ENCODE measurements at places on chromosomes 6 and 20. TPM values are rescaled to one million over a fixed set of nuclear protein-coding genes. Genes with fewer than 3 reads are reported as not detected.

DNA sequence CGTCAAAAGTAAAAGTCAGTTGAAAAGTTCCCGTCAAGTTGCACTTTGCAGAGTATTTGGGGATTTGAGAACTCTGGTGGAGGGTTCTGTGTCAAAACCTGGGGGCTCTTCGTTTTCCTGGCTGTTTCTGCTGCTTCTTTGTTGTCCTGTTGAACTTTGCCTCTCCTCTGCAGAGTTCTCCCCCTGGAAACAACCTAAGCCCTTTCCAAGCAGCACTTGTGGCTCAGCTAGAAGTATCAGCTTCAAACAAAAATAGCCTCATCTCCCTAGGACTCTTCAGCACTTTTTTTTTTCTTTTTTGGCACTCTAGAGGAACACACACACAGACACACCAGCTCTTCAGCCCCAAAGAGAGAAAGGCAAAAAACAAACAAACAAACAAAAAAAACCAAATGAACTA is at the start of gene TRDN:
TRDN (minus strand) TSS at position 169 of the 400 bp plus-strand sequence. CDS start 175 bp downstream, outside the sequence.
- DNase-seq = no peak

DNA sequence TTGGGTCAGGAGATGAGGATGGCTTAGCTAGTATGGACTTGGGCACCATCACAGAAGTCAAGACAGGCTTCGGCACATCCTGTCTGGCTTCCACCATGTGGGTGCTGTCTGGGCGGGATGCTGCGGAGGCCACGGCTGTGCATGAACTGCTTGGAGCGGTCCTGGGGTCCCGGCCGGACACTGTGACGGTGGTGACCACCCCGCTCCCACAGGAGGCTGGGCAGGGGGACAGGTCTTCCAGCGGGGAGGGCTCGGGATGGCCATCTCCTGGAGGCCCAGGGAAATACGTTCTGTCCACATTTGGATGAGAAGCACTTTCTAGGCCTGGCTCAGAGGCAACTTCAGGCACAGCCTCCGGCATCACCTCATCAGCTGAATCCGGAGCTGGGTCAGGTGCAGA is 32.1 kb upstream of the TCFL5 start:
- no peak for DNase-seq

SRXN1 gene
- 14.0 TPM for polyA plus RNA-seq

MUCL3 gene
- polyA plus RNA-seq = 0.03 TPM

GRCh38 chr20:3250091-3250504 is 11.1 kb upstream of the SLC4A11 start:
- no peak for DNase-seq

DNA sequence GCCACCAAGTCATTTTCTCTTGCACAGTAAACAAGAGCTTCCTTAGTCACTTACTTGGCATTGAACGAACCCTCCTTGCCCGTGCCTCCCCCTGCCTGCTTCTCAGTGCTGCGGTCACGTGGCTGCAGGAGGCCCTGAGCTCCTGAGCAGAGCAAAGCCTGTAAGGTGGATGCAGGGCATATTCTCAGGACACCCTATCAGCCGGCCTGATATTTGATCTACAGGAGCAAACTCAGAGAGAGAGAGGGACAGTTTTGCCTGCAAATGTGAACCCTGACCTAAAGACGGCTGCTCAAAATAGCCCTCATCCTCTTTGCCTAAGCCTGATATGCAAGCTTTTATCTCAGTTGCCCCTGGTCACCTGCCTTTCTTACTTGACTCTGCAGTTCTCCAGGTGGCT is 93.0 kb upstream of the POPDC3 start:
- DNase-seq = no peak

DNA sequence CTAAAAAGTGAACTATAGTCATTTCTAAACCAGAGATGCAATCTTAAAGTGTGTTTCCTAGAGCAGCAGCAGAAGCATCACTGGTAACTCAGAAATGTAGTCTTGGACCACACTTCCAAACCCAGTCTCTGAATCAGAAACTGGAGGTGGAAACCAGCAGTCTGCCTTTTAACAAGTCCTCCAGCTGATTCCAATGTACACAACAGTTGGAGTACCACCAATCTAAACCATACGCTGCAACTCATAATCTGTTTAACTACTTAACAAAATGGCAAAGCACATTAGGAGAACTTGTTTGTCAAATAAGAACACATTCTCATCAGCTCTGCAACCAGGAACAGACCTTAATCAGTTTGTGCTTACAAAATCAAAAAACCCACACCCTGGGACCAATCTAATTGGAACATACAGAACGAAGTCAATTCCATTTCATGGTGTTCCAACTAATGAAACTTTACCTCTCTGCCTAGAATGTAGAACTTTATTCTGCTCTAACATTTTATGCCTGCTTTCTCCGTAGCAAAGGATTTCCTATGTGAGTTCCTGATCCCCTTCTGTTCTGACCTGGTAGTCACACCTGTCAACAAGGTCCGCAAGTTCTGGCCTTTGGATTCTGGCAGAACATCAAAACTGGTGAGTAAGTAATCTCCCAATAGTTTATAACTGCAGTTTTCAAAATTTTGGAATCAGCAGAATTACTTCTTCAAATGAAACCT is 390.4 kb downstream of the HTR1B start:
- no peak for DNase-seq

FABP7 gene
- 0.50 TPM for polyA plus RNA-seq

RFX6 gene
- not detected for polyA plus RNA-seq

TFAP2A gene
- 31.7 TPM for polyA plus RNA-seq

SLC17A4 gene
- 2.5 TPM for polyA plus RNA-seq

TCFL5 gene
- 15.6 TPM for polyA plus RNA-seq

GRCh38 chr6:153927867-153928266 is 111.2 kb upstream of the OPRM1 start:
- DNase-seq = no peak

DNA sequence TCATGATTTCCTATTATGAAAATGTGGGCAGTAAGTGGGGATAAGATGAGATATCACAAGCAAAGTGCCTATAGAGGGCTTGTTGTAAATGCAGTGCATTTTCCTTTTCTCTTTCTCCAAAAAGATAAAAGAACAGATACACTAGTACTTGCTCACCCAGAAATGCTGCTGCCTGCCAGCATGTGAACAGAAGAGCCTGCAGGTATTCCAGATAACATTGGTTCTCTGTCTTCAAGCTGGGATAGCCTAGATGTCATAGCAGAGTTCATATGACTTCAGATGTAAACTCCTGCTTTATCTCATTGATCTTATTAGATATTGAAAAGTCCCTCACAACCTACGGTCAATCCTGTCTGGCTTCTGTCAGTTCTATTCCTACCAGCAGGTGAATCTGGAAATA is 123.7 kb downstream of the TMEM200A start:
- no peak for DNase-seq

DNA sequence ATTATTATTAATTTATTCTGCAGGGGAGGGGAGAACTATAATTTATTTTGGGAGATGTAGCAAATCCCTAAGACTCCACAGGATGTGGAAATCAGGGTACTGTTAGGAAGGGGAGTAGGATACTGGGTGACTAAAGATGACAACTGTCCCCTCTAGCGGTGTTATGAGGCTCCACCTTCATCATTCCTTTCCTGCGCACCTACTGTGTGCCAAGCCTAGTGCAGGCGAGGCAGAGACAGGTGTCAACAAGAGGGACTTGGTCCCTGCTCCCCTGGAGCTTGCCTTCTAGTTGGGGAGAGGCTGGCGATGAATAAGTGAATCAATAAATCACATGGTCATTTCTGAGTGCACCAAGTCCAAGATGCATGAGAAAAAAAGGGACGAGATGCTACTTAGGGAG is 65.5 kb downstream of the STK35 start:
- no peak for DNase-seq

GABRR1 gene
- polyA plus RNA-seq = 0.95 TPM

- DNase-seq = no peak
Measured at GRCh38 chr20:37229357-37229756, 32.3 kb downstream of the GHRH start.

GRCh38 chr6:95143408-95144180 is 433.7 kb upstream of the MANEA start:
- DNase-seq = no peak

- no peak for DNase-seq
Measured at GRCh38 chr6:109076377-109076776, 18.3 kb downstream of the SESN1 start.
